OCI-M1 (cell line): ENCODE measurements at places on chromosomes 12 and 14.

DNA sequence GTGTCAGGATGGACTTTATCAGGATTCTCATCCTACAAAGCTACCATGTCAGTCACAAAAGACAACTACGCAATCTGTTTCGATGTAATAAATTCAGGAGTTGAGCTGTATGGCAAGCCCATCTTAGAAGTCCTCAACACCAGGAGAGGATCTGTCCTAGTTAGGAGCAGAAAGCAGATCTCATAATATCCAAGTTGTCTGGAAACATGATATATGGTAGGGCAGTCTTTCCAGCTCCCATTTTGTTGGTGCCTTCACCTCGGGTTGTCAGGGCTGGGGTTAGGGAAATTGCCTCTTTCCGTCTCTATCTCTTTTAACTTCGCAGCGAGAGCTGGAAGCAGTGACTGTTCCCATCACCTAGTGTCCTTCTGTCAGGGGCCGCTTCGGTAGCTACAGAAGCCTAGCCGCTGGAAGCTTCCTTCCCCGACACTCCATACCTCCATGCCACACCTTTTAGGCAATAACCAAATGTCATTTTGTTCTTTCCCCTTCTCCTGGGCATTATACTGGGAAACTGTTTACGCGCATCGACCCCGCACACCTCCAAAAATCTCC lies 1.4 kb downstream of the NIN start:
- no peak for DNase-seq

- no peak for DNase-seq
Measured at GRCh38 chr14:103022002-103022684, 35.2 kb downstream of the CDC42BPB start.

DNA sequence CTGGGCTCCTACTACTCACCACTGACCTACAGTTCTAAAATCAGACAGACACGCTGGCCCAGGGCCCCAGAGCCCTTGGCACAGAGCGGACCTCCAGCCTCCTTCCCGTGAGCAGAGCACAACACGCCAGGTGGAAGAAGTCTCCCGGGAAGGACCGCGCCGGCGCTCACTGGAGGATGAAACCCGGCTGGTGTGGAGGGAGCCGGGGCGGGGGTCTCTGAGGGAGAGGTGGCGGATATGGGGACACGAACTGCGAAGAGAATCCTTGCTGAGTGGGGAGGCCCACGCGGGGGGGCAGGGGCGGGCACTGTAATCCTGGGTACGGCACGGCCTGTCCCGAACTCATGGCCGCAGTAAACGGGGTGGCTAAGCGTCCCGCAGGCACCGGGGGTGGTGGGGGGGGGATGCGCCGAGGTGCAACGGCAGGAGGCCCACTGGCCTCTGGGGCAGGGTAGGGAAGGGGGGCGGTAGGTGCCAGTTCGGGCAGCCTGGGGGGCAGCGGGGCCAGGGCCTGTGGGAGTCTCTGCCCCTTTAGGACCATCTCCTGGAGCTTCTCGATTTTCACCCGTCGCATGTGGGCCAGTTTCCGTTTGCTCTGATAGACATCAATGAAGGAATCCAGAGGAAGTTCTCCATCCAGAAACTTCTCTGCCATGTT lies 28.8 kb downstream of the VPS37B start:
- no peak for DNase-seq

DNA sequence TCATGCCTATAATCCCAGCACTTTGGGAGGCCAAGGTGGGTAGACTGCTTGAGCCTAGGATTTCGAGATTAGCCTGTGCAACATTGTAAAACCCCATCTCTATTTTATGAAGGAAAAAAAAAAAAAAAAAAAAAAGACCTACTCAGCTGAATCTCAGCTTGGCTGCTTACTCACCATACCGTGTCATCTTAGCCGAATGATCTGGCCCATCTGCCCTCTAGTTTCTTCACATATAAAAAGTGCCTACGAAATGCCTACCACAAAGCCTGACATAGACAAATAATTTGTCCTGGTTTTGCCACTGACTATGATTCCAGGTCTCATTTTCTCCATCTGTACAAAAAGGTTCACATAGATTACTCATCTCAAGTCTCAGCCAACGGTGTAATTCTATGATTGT lies 10.1 kb downstream of the DIABLO start:
- no peak for DNase-seq

- DNase-seq: no peak
Measured at GRCh38 chr14:51691176-51691575, 39.5 kb downstream of the FRMD6 start.

GRCh38 chr12:122023339-122024131 lies 1.9 kb downstream of the BCL7A start:
- DNase-seq: no peak

- no peak for DNase-seq
Measured at GRCh38 chr12:52241205-52241842, 8.3 kb downstream of the KRT7 start.

- no peak for DNase-seq
Measured at GRCh38 chr12:84911271-84912197, 1.1 kb downstream of the SLC6A15 start.

GRCh38 chr12:124365726-124366430 lies 71.0 kb downstream of the RFLNA start:
- no peak for DNase-seq

- DNase-seq: no peak
Measured at GRCh38 chr14:93065272-93065730, 50.4 kb downstream of the ITPK1 start.

DNA sequence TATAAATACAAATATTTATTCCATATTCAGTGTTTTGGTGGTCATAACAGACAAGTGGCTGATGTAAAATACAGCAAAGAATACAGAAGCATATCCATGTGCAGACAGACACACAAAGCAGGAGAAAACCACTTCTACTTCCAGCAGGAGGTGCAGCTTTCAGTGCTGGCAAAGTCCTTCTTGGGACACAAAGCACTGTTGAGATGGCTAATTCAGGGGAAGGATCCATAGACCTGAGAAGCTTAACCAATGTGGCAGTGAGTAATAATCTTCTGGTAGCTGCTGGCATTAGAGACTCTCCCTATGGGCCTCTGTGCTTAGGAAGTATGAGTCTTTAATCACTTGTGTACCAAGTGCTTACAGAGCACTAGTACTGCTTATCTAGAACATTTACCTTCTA lies 26.8 kb downstream of the AMN1 start:
- DNase-seq: peak; percentile 17

- no peak for DNase-seq
Measured at GRCh38 chr12:84661786-84662185, 250.8 kb downstream of the SLC6A15 start.

DNA sequence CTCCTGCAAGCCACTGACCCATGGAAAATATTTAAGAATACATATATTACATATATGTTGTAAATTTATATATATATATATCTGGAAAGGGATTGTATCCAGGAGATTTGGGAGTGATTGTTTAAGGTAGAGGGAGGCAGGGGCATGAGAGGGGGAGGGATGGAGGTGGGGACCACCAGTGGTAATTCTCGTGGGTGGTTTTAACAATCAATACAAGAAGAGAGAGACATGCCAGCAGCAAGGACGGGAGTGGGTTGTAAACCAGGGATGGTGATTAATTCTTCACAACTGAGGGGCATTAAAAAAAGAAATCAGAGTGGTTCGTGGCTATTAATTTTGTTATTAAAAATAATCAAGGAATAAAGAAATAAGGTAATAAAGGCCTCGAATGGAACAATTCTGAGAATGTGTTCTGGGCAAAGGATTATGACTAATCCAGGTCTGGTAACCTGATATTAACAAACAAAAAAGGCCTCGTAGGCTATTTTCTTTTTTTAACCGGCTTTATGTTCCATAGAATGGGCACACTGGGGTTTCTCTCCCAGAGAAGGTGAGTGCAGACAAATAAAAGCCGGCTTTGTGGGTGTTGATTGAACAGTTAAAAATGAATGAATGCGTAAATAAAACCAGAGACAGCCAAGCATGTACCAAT lies 8.3 kb upstream of the RTL1 start:
- DNase-seq: no peak

GRCh38 chr12:69337311-69338090 lies 10.7 kb upstream of the LYZ start:
- DNase-seq: no peak

- DNase-seq: no peak
Measured at GRCh38 chr14:63454436-63454835, 88.7 kb downstream of the PPP2R5E start.

DNA sequence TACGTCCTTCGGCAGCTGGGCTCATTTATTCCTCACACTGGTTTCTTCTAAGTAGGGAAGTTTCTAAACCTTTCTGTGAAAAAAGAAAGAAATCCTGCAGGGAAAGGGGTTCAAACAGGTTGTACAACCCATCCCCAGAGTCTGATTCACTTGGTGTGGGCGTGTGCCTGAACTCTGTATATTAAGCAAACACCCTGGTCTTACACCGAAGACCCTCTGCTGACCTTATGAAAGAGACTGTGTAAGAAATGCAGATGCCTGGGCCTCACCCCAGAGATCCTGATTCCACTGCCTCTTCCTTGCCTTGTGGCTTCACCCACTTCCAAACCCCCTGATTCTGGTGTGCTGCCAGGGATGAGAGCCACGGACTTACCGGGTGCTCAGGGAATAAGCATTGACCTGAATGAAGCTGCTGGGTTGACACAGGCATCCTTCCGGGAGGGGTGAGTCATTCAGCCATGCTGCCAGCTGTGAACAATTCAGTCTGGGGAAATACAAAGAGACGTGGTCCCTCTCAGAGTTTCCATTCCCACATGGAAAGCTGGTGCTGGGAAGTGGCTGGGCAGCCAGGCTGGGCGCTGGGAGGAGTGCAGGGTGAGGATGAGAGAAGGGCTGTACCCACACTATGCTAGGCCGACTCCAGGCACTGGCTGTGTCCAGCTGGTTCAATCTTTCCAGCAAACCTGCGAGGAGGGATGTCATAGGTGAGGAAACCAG lies 26.5 kb upstream of the ACTN1 start:
- DNase-seq: no peak

- no peak for DNase-seq
Measured at GRCh38 chr12:64800640-64801039, 23.8 kb upstream of the TBC1D30 start.

- peak; percentile 71 for DNase-seq
Measured at GRCh38 chr12:66851134-66851533, 172.3 kb upstream of the GRIP1 start.

DNA sequence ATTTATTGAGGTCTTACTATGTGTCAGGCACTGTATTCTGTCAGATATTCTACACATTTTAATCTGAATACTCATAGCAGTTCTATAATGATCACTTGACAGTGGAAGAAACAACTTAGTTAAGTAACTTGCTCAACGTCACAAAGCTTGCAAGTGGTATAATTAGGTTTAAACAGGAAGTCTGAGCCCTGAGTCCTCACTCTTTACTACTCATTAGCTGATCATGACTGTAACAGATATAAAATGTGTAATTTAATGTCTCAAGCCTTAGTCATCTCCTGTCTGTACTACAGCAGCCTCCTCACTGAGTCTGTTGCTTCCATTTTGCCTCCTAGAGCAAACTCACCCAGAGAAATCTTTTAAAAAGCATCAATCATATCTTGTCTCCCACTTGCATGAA lies 38.9 kb downstream of the PPP4R4 start:
- DNase-seq: no peak

GRCh38 chr14:61388976-61389576 lies 67.7 kb downstream of the PRKCH start:
- no peak for DNase-seq

- no peak for DNase-seq
Measured at GRCh38 chr14:42624980-42625761, 1018.5 kb downstream of the LRFN5 start.

DNA sequence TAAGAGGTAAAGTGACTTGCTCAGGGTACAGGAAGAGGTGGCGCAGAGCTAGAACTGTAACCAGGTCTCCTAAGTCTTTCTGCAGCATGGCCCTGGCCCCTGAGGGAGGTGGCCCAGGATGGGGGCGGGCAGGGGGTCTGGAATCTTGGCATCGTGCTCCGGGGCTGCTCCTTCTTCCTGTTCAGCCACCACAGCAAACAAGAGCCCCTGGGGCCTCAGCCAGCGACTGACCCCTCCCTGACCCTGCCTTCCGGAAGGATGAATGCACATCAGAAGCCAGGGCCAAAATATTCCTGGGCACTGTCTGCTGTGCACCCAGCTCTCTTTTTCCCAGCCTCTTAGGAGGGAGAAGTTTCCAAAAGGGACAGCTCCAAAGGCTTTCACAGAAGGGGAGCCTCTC lies 242.8 kb downstream of the DPF3 start:
- DNase-seq: no peak

DNA sequence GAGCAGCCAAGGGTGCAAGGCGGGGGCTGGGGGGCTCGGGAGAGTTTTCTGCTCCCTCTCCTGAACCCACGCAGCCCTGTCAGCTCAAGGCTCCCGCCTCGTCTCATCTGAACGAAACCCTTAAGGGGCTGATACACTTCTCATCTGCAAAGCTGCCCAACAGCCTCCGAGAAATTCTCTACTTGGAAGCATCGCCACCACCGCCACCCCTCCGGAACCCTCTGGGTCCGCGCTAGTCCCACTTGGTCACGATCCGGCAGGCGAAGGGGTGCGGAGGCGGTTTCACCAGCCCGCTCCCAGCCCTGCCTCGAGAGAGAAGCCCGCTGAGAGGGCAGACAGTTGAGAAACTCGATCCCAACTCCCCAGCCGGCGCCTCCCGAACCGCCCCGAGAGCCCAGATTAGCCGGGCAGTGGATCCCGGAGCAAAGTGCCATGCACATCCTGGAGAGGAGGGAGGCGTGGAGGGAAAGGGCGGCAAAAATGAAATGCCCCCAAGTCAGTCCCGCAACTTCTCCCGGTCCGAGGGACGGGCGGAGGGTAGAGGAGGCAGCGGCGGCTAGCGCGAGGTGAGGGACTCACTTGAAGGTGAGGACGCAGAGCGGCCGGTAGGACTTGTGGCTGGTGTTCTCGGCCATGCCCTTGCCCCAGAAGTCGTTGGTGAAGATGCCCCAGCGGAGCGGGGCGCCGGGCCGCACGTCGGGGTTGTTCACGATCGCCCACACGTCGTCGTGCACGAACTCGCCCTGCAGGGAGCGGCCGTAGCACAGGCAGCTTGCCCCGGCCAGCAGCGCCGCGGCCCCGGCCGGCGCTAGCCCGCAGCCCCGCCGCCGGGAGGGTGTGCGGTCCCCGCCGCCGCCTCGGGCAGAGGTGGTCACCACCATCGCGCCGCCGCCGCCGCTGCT lies 620 bp downstream of the TMTC1 start:
- DNase-seq: no peak

DNA sequence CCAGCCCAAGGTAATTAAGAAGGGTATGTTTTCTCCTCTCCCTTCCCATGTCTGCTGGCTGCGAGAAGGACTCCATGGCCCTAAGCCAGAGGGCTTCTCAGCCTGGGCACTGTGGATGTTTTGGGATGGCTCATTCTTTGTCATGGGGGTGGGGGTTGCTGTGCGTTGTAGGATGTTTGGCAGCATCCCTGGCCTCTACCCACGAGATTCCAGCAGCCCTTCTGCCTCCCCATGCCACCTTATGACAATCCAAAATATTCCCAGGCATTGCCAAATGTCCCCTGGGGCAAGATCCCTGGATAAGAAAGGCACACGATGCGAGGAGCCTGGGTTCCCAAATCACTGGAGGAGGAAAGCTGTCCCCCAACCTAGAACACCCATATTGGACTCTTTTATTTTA lies 36.4 kb downstream of the DAO start:
- no peak for DNase-seq

GRCh38 chr14:65251213-65251612 lies 148.9 kb upstream of the MAX start:
- no peak for DNase-seq

GRCh38 chr14:82422230-82422629 lies 888.6 kb upstream of the SEL1L start:
- DNase-seq: no peak

- DNase-seq: peak; percentile 21
Measured at GRCh38 chr12:68673788-68674187, 13.0 kb upstream of the NUP107 start.

- DNase-seq: no peak
Measured at GRCh38 chr14:29885988-29886387, 41.7 kb downstream of the PRKD1 start.
